ENCODE measurements at places on chromosomes 2 and 18.

DNA sequence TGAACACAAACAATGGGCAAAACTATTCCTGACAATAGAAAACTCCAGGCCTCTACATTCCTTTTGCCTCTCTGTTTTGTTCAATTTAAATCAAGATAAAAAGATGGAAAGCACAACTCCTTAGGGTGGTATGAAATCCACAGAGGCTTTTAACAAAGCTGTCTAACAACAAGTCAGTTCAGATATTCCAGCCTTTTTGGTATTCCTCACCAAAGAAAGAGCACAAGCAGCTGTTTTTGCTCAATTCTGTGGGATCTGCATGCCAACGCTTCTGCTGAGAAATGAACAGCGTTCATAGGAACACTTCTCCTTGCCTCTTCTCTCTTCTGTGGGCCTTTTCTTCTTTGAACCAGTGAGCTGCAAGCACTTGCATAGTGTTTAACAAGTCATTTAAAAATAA, 411.6 kb upstream of the TCF4 start:
- no peak for DNase-seq

GRCh38 chr2:11466307-11467128, 557 bp upstream of the E2F6 start:
- peak; percentile 32 for DNase-seq

GRCh38 chr2:196101325-196101991, 32.8 kb upstream of the DNAH7 start:
- DNase-seq, result peak; percentile 67

- DNase-seq, result no peak
Measured at GRCh38 chr2:71797035-71797810, 343.9 kb downstream of the DYSF start.

DNA sequence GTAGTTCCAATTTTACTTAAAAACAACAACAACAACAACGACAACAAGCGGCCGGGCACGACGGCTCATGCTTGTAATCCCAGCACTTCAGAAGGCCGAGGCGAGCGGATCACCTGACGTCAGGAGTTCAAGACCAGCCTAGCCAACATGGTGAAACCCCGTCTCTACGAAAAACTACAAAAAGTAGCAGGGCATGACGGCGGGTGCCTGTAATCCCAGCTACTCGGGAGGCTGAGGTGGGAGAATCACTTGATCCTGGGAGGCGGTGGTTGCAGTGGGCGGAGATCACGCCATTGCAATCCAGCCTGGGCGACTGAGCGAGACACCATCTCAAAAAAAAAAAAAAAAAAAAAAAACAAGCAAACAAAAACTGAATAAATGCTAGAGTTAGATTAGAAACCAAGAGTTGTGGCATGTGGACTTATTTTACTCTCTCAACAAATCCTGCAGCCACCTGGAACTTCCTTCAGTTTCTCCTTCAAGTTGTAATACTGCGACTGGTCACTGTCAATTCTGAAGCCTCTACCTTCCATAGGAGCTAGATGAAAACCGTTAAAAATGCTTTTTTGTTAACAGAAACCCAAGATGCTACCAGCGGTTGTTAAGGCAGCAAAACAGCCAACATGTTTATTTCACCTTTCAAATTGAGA, 1.3 kb downstream of the ATP5F1A start:
- DNase-seq, result no peak

DNA sequence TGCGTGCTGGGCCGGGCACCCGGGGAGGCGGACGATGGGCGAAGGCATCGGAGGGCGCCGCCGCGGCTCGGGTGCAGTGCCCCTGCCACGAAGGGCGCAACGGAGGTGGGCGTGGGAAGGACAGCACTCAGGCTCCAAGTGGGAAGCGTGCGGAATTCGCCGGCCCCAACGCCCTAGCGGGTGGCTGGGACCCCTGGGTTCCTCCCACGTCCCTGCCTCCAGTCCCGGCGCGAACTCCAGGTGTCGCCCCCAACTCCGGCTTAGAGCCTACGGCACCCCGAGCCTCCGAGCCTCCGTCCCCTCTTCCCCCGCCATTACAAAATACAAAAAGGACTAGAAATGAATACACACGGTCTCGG, 1.3 kb downstream of the CYP27C1 start:
- DNase-seq, result peak; percentile 32

DNA sequence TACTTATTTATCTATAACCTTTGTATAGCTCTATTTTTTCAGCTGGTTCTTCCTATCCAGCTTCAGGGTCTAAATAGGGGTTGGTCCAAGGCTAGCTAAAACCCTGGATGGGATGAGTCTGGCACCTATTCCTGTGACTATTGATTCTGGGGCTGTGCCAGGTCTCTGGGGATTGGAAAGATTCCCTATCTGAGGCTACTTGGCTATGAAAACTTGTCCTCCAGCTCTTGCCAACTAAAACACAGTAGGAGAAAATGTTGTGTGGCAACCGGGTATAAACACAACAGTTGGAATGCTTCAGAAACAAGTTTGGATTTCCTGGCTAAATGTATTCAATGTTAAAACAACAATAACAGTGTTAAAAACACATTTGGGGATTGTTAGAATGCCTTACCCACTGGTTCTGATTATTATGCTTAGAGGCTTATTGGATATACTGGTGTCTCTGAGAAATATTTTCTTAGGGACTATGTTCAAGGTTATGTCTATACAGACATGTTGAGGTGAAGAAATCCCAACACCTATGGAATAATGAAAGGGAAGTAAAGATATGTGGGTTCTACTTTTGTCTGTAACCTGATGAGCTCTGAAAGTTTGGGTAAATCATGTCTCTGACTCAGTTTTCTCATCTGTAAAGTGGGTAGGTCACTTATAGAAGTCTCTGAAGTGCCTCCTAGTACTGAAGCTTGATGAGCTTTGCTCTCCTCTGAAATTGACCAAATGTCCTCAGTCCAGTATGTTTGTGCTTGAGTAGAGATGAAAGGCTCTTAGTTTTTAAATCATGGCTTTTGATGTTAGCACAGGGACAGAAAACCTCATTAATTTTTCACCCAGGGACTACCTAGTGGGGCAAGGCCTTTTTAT, 460.7 kb downstream of the MTX2 start:
- DNase-seq, result no peak

DNA sequence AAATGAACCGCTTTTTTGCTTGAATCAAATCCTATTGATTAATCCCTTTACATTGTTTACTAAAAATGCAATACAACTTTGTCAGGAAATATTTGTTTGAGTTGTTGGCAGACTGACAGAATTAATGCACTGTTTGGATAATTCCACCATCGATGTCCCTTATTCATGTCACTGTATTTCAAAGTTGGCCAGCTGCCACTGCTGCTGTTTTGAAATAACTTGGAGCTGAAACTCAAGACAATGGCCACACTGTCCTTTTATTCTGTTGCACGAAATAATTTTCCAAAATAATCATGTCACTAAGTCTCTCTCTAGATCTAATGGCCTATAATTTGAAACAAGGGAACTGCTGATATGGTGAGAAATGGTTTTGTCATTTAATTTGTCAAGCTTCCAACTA, 55.2 kb upstream of the PAX3 start:
- DNase-seq, result no peak

- DNase-seq, result no peak
Measured at GRCh38 chr2:138115666-138116065, 151.4 kb downstream of the HNMT start.

DNA sequence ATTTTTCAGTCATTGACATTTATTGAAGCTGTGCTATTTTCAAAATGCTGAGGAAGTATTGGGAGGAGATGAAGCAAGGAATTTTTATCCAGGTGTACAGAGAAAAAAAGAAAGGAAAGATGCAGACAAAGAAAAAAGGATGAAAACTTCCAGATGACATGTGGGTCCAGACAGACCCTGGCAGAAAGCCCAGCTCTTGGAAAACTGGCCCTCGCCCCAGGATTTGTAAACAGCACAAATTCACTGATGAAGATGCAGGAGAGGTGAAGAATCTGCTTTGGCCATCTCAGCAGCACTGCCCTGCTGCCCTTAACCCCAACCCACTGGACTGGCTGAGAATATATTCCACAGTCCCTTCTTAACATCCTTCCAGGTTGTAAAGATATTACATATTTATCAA, 12.5 kb downstream of the TACR1 start:
- DNase-seq, result no peak

GRCh38 chr2:69237070-69237670, 149.9 kb downstream of the GFPT1 start:
- DNase-seq, result no peak

DNA sequence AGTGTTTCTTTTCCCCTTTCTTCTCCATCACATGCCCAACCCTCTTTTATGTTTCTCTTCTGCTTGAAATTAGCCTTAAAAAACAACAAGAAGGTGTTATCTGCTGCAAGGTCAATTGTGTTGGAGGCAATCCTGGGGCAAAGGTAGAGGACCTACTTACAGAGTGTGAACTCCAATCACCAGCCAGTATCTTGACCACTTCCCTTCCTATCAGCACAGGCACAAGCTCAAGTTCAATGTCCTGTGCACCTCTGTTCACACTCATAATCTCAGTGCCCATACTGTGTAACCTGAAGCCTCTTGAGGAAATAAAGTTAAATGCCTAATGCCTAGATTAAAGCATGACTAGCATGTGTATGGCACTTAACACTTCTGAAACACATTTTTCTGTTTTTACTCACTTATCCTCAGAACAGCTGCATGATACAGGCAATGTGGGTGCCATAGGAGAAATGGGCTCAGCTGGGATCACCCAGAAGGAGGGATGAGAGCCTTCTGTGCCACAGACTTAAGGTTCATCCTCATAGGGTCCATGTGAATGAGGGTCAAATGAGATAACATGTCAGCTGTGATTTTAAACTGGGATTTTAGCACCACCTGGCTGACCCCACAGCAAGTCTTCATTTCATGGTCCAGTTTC, 701.5 kb downstream of the BCL11A start:
- no peak for DNase-seq

GRCh38 chr2:108905176-108905575, 83.8 kb downstream of the EDAR start:
- no peak for DNase-seq

- no peak for DNase-seq
Measured at GRCh38 chr18:7146067-7146466, 28.5 kb upstream of the LAMA1 start.

DNA sequence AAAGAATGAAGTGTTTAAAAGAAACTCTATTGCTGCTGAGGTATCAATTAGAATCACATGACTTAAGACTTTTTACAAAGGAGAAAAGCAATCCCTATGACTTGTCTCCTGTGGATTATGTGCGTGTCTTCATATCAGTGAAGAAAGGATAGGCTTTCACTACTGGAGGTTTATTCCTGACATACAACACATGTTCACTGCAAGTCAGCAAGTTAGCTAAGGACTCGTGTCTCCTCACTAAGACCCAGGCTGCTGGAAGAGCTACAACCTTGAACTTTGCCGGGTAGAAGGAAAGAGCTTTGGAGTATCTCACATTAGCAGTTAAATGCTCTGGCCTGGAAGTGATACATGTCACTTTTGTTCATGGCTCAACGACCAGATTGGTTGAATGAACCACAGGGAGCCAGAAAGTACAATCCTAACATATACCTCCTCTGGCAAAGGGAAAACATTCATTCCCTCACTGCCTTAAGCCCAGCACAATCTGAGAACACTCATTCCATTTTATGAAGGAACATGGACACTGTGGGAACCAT, 215.3 kb downstream of the RNF152 start:
- DNase-seq, result no peak

DNA sequence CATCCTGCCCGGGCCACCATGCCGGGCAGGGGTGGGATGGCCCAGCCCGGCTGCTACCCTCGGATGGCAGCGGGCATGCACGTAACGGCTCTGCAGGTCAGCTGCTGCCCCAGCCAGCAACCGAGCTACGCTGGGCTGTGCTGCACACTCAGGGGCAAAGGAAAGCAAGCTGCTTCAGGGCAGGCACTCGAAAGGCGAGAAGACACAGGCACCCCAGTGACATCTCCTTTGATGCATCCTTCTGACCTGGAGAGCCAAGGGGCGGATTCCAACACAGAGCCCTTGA, 8.8 kb downstream of the HDAC4 start:
- DNase-seq, result no peak

- DNase-seq, result no peak
Measured at GRCh38 chr2:232741294-232741693, 35.1 kb downstream of the KCNJ13 start.

GRCh38 chr2:59774821-59775433, 778.5 kb downstream of the BCL11A start:
- no peak for DNase-seq

DNA sequence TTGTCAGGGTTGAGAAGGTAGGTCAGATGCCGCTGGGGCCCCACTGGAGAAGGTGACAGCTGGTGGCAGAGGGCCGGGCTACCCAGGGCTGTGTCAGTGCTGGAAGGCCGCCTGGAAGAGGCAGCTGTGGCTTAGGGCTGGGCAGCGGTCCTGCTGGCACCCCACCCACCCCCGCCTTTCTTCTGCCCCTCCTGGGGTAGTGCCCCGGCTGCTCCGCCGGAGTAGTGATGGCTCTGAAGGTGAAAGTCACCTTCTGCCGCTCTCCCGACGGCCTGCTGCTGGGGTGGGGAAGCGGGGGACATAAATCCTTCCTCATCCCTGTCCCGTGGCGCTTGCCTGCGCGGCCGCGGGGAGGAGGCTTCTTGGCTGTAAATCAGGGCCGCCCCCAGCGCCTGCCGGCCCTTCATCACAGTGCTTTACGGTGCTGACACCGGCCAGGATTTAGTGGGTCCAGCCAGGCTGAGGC, 332.2 kb downstream of the DYSF start:
- no peak for DNase-seq

All from B cell (primary cell).